ENCODE measurements at places on chromosomes 5 and 9. TPM values are rescaled to one million over a fixed set of nuclear protein-coding genes. Genes with fewer than 3 reads are reported as not detected.

MARVELD2 gene
- 7.7 TPM for total RNA-seq

GLRA1 gene
- not detected for total RNA-seq

IFNB1 gene
- not detected for total RNA-seq

PPP3R2 gene
- not detected for total RNA-seq

SOX30 gene
- under 0.01 TPM for total RNA-seq

MLANA gene
- total RNA-seq: under 0.01 TPM

DOK3 gene
- 1.5 TPM for total RNA-seq

ARL14EPL gene
- total RNA-seq: not detected

BNC2 gene
- 51.3 TPM for total RNA-seq

DTWD2 gene
- total RNA-seq: 8.0 TPM

SPINK4 gene
- total RNA-seq: not detected

SOWAHA gene
- under 0.01 TPM for total RNA-seq

CCNO gene
- total RNA-seq: 1.4 TPM

CAPSL gene
- not detected for total RNA-seq

CSF1R gene
- total RNA-seq: 0.88 TPM

C7 gene
- total RNA-seq: 0.88 TPM

SPINK1 gene
- total RNA-seq: not detected

FBXL17 gene
- total RNA-seq: 19.5 TPM

UBTD2 gene
- total RNA-seq: 37.6 TPM

GRIN1 gene
- not detected for total RNA-seq

FTMT gene
- not detected for total RNA-seq

REXO4 gene
- total RNA-seq: 10.6 TPM

EDIL3 gene
- 406 TPM for total RNA-seq

PLCXD3 gene
- not detected for total RNA-seq

All from osteoblast (primary cell).